ENCODE measurements at places on chromosomes 7 and 10.

DNA sequence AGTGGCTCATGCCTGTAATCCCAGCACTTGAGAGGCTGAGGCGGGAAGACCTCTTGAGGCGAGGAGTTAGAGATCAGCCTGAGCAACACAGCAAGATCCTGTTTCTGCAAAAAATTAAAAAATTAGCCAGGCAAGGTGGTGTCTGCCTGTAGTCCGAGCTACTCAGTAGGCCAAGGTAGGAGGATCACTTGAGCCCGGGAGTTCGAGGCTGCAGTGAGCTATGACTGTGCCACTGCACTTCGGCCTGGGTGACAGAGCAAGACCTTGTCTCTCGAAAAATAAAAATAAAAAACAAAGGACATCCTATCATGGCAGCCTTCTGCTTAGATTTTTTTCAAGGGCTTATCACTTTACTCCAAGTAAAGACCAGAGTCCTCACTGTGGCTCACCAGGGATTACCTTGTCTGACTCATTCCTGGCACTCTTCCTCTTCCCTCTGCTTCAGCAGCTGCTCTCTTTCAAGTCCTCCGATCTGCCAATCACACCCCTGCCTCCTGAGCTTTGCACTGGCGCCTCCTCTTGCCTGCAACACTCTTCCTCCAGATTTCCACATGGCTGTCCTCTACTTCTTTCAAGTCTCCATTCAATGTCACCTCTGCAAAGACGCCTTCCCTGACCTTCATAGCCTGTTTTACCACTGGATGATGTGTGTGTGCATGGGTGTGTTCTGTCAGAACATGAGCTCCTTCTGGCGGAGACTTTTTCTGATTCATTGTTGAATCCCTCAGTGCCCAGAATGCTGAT is 7.7 kb downstream of the PRTFDC1 start:
- DNase-seq, result peak; percentile 27

DNA sequence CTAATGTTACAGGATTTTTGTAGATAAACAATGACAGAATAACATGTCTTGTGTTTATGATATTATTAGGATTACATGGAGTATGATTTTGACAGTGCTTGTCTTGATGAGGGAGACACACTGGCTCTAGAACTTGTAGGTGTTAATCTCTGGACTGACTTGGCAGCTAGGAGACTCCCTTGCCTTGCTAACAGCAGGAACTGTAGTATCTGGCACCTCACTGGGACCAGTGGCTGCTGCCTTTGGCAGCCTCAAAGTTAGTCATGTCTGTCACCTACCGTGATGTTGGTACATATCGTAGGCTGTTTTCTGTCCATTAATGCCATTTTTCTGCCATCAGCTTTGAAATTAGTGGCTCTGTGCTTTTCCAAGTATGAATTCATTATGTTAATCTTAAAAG is 261.5 kb downstream of the CDK14 start:
- DNase-seq, result no peak

GRCh38 chr10:17657103-17657500 is 13.2 kb downstream of the STAM start:
- DNase-seq, result no peak

DNA sequence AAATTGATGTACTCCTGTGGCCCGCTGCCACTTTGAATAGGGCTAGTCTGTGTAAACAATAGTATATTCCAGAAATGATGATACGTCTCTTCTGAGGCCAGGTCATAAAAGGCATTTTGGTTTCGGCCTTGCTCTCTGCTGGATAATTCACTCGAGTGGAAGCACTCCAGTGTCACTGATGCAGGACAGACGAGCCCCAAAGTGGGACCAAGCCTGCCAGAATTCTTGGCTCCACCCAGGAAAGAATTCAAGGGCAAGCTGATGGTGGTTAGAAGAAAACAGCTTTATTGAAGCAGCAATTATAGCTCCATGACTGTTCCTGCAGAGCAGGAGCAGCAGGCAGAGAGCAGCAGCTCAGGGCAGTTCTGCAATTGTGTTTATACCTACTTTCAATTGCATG is 717.6 kb downstream of the GRM8 start:
- DNase-seq, result no peak

DNA sequence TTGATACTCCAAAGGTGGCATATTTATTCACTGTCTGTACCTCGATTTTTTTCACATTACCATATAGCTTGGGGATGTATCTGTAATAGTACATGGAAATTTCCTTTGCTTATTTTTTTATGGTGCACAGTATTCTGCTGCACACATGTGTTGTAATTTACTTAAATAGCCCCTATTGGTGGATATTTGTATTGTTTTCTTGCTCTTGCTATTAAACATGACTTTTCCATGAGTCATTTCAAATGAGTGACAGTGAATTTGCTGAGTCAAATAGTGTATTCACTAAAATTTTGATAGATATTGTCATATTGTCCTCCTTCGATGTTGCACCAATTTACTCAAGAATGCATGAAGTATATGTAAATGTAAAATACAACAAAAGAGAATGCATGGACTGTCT is 122.7 kb upstream of the STEAP4 start:
- DNase-seq, result no peak

- peak; percentile 92 for DNase-seq
Measured at GRCh38 chr7:19107356-19108146, 9.9 kb downstream of the TWIST1 start.

DNA sequence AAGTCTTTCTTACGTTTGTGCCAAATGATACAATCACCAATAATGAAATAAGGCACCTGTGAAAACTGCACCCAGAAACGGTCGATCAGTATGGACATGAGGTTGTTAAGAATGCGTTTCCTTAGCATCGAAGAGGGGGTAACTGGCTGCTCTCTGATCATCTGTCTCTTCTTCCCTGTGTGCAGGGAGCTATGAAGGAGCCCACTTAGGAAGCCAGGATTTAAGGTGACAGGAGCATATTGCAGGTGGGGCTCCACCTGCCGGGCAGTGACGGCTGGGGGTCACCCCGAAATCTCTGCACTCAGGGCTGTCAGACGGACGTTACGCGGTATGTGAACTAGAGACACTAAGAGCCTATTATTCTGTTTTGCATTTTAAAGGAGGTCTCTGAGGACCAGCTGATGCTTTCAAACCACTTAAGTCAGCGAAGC is 64.5 kb downstream of the CARD11 start:
- DNase-seq, result no peak

- no peak for DNase-seq
Measured at GRCh38 chr10:131174651-131175540, 136.6 kb downstream of the TCERG1L start.

DNA sequence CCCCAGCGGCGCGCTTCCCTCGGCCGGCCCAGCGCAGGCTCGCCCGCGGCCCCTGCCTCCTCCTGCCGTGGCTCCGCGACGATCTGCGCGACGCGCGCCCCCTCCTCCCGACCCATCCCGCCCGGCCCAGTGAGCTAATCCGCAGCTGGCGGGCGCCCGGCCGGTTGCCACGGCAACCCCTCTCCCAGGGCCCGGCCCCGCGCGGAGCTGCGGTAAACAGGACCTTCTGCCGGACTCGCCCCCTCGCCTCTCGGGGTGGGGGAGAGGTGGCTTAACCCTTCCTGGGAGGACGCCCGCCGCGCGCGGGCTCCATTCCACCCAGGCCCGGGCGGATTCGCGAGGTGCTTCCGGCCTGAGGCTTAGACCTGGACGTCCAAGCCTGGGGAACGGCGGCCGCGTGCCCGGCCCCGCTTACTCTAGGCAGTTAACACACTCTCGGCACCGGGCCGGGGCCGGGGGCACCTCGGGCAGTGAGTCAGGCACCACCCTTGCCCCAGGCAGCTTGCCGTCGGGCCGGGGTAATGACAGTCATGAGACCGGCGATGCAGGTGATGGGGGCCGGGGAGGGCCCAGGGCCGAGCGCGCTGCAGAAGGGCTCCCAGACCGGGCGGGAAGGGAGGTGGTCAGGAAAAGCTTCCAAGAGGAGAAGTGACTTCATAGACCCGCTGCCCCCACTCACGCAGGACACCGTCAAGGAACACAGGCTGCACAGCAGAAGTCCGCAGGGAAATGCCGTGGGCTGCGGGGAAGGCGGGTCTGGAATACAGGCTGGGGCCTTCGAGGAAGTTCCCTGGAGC is at the start of gene DENND2A:
Gene DENND2A, minus strand, starts transcription at position 87 of the 797 bp plus-strand sequence. CDS start 38,416 bp downstream, outside the sequence.
- DNase-seq, result peak; percentile 70

GRCh38 chr7:128790315-128791041 is 1.3 kb upstream of the CCDC136 start:
- DNase-seq, result no peak

DNA sequence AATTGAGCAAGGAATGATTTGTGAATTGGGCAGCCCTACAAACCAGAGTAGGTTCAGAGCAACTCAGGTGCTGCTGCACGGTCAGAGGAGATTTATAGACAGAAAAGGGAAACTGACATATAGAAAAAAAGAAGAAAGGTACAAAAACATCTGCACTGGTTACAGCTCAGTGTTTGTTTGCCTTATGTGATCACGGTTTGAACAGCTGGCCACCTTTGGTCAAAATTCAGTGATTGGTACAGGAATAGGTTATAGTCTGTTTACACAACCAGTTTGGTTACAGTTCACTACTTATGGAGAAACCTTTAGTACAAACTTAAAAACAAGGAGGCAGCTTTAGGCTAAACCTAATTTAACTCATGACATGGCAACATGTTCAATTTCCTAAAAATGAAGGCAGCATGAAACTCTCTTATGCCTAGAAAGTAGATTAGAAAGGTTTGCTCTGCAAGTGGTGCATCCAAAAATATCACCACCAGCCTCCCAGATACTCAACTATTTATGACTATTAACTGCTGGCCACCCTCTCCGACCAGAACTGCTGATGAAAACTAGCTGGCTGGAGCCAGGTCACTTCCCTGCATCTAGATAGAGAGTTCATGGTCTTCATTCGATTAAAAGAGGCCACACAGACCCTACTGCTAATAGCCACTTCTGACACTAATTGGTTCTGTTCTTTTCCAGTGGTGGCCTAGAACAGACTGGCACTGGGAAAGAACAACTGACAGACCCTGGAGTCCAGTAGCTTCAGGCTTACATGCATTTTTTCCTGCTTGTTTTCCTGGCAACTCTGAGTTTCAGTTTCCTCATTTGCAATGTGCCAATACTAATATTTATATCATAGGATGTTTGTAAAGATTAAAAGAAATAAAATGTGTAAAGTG is 548.0 kb downstream of the CCSER2 start:
- no peak for DNase-seq

DNA sequence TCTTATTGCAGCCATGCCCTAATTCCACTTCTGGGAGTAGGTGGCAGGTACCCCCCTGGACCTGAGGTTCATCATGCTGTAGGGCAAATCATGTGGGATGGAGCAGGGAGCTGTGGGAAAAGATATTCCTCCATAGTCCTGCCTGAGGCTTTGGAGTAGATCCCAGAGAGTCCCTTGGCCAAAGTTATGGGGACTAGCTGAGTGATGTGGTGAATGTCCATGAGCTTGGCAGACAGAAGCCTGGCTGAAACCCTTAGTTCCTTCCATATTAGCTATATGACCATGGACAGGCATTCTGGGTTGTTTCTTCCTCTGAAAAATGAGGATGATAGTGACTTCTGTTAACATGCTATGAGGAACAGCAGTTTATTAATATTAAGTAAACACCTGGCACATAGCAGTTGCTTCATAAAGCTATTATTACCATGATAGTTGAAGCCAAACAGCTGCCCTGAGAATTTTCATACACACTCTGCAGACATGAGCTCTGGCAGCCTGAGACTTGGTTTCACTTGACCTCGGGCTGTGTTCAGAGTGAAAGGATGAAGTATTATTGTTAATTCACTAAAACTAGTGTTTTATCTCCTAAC is 15.0 kb upstream of the IMPDH1 start:
- DNase-seq, result no peak

DNA sequence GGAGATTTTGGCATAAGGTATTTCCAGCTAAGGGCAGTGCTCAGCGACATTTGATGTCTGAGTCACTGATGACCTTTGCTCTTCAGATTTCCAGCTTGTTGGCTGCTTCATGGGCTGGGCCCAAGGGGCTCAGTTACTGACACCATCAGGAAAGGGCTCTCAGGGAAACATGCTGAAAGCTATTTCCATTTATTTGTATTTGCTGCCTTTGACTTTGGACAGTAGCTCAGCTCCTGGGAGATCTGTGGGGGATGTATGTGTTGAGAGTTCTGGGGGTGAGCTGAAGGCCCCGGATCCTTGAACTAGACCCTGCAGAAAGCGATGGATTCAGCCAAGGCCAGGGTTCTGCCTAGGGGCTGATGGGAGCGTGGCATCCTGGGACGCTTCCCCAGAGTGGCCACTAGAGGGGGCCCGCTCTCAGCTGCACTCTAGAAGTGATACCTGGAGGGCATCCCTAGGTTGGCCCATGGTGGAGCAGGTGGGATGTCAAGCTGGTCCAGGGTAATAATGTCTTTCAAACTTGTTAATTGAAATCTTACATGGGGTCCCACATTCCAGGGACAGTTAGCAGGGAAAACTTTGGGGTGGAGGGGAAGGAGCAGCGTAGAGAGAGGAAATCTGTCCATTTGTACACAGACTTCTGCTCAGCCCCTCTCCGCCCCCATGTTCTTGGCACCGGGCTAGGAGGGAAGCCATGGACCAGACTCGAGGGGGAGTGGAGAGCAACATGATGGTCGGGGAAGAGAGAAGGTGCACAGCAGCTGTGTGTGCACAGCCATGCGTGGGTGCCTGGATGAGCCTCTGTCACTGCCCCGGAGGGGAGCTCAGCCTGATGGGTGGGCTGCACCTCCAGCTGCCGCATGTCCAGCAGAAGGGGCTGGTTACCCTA is 3.0 kb upstream of the BTBD16 start:
- DNase-seq, result peak; percentile 36

DNA sequence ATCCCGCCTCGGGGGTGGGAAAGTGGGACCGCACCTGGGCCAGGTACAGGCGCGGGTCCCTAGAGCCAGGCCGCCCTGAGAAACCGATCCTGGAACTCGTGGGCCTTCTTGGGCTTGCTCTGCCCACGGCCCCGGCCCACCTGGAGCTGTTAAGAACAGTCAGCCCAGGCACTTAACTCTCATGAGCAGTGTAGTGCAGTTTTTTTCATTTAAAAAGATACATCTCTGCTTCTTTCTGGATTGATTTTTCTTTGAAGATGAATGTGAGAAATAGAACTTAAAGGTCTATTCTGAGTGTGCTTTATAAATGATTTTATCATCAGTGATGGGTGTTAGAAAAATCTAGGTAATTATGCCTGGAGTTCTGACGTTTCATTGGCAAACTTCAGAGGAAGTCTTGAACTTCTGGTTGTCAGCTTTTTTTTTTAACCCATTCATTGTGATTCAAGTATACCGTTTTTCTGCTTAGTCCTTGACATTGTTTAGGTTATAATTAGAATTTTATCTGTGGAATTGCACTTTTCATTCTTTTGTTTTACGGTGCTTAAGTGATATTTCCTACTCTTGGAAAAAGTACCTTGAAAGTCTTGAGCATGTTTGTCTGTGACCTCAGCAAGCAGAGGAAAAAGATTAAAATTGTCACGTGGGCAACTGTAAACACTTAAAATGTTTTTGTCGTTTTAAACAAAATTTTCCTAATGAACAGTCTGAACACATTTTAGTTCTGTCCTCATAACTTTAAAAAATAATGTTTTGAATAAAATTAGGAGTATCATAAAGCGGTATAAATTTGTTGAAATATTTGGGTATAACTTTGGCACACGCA is 906 bp downstream of the CDK1 start:
- DNase-seq, result no peak

- DNase-seq, result peak; percentile 77
Measured at GRCh38 chr10:50635286-50635685, 11.5 kb upstream of the SGMS1 start.

Measured in fibroblast of skin of scalp (primary cell).